ENCODE measurements at places on chromosomes 5 and 9.

- peak; percentile 31 for DNase-seq
Observed at GRCh38 chr9:89021154-89021803, 30.0 kb downstream of the S1PR3 start.

DNA sequence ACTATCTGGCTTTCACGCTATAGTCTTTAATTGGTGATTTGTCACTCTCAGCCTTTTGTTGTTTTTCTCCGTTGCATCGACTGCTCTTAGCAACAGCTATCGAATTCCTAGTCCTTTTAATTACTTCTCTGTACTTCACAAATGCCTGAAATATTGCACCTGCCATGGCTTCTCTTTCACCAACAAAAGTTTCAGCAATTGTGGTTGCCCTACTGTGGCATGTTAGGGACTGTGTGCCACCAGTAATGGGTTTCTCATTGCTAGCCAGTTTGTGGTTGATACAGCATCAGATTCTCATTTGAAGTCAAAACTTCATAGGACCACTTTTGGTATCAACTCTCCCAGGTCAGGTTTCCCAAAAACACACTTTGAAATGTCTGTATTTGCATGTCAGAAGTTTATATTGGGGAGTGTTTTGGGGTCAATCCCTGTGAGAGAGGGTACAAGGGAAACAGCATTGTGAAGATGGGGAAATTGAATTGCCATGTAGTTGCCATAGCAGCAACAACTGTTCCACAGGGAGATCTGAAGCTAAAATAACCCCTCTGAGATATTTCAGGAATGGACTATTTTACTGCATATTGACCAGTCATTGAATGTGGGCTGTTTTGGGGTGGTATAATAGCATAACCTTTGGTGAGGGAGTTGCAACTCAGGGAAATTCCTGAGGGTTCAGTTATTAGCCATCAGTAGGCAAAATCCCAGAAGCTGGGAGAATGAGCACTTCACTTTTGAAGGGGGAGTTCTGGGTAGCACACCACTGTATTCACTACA is 99.2 kb downstream of the WDR70 start:
- no peak for DNase-seq

DNA sequence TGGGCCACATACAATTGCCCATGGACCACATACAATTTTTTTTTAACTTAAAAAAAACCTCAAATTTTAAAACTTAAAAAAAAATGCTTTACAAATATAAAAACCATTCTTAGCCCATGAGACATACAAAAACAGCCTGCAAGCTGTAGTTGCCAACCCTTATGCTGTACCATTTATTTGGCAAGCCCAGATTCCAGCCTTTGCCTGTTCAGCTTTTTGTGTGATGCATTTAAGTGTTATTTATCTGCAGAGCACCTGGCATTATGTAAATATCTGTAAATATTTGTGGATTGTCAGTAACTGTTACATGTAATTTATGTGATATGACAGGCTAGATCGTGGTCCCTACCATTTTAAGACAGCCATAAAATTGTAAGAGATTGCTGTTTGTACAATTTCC is 32.6 kb downstream of the HEXB start:
- DNase-seq: no peak

GRCh38 chr5:127564002-127564769 is 46.7 kb downstream of the PRRC1 start:
- peak; percentile 80 for DNase-seq

GRCh38 chr9:90767523-90768100 is 34.0 kb upstream of the SYK start:
- no peak for DNase-seq

DNA sequence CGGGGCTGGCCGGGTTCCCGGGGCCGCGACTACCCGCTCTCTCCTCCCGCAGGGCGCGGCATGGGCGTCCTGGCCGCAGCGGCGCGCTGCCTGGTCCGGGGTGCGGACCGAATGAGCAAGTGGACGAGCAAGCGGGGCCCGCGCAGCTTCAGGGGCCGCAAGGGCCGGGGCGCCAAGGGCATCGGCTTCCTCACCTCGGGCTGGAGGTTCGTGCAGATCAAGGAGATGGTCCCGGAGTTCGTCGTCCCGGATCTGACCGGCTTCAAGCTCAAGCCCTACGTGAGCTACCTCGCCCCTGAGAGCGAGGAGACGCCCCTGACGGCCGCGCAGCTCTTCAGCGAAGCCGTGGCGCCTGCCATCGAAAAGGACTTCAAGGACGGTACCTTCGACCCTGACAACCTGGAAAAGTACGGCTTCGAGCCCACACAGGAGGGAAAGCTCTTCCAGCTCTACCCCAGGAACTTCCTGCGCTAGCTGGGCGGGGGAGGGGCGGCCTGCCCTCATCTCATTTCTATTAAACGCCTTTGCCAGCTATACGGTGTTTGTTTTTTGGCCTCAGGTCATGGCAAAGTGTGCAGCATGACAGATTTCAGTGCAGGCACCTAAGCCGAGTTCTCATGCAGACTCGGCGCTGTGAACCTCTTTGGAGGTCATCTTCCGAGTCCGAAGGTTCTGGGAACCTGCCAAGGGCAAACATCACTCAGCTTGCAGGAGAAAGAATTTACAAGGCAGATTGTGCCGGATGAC is 516 bp downstream of the MRPL41 start:
- DNase-seq: peak; percentile 20

DNA sequence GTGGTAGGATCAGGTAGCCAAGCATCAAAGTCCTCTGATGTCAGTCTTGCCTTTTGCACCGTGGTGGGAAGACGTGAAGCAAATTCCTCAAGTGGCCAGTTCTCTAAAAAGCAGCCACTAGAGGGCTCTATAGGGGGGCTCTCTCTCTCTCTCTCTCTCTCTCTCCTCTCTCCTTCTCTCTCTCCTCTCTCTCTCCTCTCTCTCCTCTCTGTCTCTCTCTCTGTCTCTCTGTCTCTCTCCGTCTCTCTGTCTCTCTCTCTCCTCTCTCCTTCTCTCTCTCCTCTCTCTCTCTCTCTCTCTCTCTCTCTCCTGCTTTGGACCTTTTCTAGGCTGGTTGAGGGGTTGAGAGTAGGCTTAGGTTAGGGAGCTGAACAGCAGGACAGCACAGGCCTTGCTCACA is 13.9 kb upstream of the OSMR start:
- DNase-seq: no peak

GRCh38 chr9:122827761-122828093 is 661 bp downstream of the PDCL start:
- DNase-seq: peak; percentile 19

DNA sequence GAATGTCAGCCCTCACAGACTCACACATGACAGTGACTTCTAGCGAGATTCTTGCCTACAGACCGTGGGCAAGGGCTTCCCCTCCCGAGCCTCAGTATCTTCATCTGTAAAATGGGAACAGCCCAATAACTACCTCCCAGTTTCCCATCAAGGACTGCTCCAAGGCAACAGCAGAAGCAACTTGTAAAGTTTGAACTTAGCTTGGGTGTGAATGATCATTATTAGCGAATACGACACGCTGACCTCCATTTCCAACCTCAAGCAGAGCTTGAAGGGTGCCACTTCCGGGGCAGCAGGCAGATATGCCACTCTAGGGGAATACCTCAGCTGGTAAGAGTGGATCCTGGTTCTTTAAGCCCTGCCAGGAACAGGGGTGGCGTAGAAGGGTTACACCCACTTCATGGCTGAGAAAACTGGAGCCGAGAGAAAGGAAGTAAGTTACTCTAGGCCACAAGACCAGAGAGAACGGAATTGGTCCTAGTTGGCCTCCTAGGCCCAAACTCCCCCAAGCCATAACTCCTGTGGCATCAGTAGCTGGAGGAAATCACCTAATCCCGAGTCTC is 2.0 kb downstream of the RNF44 start:
- peak; percentile 83 for DNase-seq

DNA sequence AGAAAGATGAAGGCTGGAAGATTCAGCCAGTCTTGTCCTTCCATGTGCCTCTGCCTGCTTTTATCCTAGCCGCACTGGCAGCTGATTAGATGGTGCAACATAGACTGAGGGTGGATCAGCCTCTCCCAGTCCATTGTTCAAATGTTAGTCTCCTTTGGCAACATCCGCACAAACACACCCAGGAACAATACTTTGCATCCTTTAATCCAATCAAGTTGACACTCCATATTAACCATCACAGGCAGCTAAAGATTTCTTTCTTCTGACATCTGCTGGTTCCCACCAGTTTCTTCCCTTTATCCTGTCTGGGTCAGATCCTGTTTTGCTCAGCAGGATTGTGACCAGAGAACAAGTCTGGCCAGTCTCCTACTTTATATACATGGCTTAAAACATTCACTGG is 276.5 kb upstream of the TYRP1 start:
- no peak for DNase-seq

DNA sequence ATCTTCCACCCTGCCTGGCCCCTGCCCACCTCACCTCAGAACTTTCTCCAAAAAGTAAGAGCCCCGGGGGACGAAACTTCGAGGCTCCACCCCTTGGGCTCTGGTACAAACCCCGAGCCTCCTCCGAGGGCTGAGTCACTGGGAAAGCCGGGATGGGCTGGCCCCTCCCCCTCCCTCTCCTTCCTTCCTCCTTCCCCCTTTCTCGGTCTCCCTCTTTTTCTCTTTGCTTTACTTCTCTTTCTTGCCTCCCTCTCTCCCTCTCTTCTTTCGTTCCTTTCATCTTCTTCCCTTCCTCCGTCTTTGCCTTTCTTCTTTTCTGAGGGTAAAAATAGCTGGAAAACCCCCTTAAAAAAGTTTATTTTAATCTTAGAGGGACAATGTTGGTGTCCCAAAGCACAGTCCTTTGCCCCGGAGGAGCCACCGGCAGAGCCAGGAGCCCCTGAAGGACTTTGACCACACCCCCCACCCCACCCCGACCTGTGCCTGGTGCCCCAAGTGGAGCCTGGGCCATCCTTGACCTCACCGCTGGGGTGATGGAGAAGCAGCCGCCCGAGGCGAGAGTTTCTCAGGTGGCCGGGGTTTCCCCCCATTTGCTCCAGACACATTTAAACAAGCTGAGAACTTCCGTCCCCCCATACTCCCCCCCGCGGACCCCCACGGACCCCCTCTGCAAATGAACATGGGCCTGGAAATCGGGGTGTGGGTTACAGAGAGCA is 5.7 kb upstream of the NOTCH1 start:
- peak; percentile 66 for DNase-seq

- DNase-seq: no peak
Observed at GRCh38 chr9:2248768-2249265, 233.7 kb downstream of the SMARCA2 start.

GRCh38 chr5:38590838-38591522 is 34.5 kb upstream of the LIFR start:
- no peak for DNase-seq

- no peak for DNase-seq
Observed at GRCh38 chr9:880725-881124, 39.2 kb downstream of the DMRT1 start.

DNA sequence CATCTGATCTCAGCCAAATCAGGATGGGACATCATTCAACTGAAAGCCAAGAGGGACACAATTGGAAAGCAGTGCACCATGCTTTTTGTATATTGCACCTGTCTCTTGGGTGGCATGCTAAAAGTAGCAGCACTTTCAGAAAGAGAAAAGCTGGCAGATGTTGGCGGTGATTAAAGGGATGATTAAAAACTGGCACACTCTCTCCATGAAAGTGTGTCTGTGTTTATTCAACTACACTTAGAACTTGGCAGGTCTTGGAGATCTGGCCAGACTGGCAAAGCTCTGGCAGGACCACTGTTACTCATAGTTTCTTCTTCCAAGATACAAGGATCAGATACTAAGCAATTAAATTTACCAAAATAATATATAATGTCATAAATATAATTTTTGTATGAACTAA is 112.9 kb upstream of the ELAVL2 start:
- DNase-seq: no peak

DNA sequence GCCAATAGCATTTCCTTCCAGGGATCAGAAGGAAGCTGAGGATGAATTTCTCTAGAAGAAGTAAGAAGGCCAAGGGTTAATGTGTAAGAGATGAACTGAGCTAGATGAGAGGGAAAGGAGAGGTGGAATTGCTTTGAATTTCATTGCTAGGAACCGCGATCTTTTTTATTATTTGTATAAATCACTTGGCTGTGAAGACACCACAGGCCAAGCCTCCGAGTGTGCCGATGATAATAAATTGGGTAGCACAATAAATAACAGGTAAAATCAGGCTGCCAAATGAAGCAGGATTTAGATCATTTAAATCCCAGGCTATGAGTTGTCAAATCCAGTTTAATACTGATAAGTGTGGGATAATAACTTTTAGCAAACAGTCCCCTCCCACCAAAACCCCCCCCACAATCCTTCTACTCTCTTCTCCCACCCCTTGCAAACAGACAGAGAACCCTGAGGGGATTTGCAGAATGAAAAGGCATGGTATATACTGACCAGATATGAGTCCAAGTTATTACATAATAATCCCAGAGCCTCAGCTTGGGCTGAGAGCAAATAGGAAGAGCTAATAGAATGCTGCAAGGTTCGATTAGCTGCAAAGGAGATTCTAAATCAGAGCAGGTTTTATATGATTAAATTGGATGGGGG is 143.5 kb downstream of the PPP2R2B start:
- no peak for DNase-seq

- DNase-seq: no peak
Observed at GRCh38 chr5:179272326-179273072, 72.8 kb downstream of the ADAMTS2 start.

- no peak for DNase-seq
Observed at GRCh38 chr5:137128012-137128411, 371.1 kb downstream of the SPOCK1 start.

GRCh38 chr9:68458918-68459317 is 81.8 kb downstream of the TMEM252 start:
- no peak for DNase-seq

- no peak for DNase-seq
Observed at GRCh38 chr9:73170185-73170957, 18.7 kb downstream of the ANXA1 start.

GRCh38 chr5:96117771-96118651 is 156.4 kb upstream of the ELL2 start:
- DNase-seq: peak; percentile 13

- peak; percentile 83 for DNase-seq
Observed at GRCh38 chr5:127839496-127840197, 136.5 kb downstream of the CCDC192 start.

- no peak for DNase-seq
Observed at GRCh38 chr5:103774721-103775120, 212.1 kb upstream of the NUDT12 start.

- no peak for DNase-seq
Observed at GRCh38 chr9:129558551-129559505, 62.1 kb downstream of the C9orf50 start.

- peak; percentile 86 for DNase-seq
Observed at GRCh38 chr5:148179234-148179824, 11.0 kb downstream of the SPINK14 start.

GRCh38 chr5:112604732-112605630 is 132.7 kb upstream of the APC start:
- no peak for DNase-seq

DNA sequence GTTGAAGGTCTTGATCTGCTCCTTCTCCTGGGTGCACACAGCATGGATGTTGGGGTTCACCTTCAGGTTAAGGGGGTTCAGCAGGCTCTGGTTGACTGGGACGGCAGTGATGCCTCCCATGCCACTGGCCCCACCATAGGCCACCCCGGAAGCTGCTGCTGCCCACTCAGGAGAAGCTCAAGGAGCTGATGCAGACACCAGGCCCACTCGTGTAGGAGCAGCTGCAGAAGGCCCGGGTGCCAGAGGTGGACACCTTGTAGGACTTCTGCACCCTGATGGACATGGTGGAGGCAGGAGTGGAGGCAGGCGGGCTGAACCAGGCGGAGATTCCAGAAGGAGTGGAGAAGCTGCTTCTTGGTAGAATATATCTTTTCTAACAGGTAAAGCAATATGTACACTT is 171.2 kb downstream of the PPP2R2B start:
- no peak for DNase-seq
